ENCODE measurements at places on chromosomes 6 and 20.

GRCh38 chr20:60113771-60114170 lies 155.5 kb downstream of the CDH26 start:
- no peak for DNase-seq

- no peak for DNase-seq
These were observed 129.0 kb upstream of the THEMIS start for GRCh38 chr6:128029826-128030225.

DNA sequence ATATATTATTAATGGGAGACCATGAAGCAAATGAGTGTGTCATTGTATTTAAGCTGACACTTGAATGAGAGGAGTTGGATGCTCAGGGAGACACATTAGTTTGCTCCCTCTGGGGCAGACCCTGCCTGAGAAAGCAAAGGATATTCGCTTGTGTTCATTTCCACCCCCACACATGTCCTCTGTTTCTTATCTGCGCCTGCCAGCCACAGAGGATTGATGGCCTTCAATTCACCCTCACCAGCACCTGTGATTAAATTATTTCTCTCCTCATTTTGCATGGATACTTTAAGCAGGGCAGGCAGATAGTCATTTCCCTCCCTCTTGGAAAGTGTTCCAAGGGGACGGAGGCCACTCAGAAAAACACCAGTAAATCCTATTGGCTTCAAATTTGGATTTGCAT lies 185.2 kb upstream of the GMDS start:
- DNase-seq = no peak

- DNase-seq = no peak
These were observed 87.3 kb downstream of the KCNB1 start for GRCh38 chr20:49395183-49395582.

- no peak for DNase-seq
These were observed 198.5 kb downstream of the ADGRG6 start for GRCh38 chr6:142500250-142500786.

- DNase-seq = no peak
These were observed 84.7 kb downstream of the MAP3K4 start for GRCh38 chr6:161076181-161076677.

GRCh38 chr20:63955827-63956663 lies at the start of gene UCKL1:
Gene UCKL1 (minus strand): TSS chr20:63956416. CDS start chr20:63956372, 44 bp downstream.
- peak; percentile 94 for DNase-seq

- no peak for DNase-seq
These were observed 4.2 kb downstream of the PHIP start for GRCh38 chr6:79073888-79074287.

GRCh38 chr6:95093154-95093553 lies 484.2 kb upstream of the MANEA start:
- no peak for DNase-seq

GRCh38 chr6:27407153-27407814 lies 18.7 kb downstream of the ZNF391 start:
- DNase-seq = no peak

- no peak for DNase-seq
These were observed 135.5 kb downstream of the LY86 start for GRCh38 chr6:6723921-6724538.
